Neural progenitor cell (in vitro differentiated cells): ENCODE measurements at places on chromosomes 2 and 18.

GRCh38 chr18:74796841-74797576 is 199.3 kb downstream of the ZNF407 start:
- no peaks in the 10 kb centered on the region for H3K36me3 ChIP-seq
- no peak for DNase-seq
- H3K4me1 ChIP-seq: peaks cover 10% of the 10 kb centered on the region
- H3K27ac ChIP-seq: no peak overlapping the region
- H3K4me3 ChIP-seq: no peak overlapping the region
- no peaks in the 10 kb centered on the region for H3K27me3 ChIP-seq

DNA sequence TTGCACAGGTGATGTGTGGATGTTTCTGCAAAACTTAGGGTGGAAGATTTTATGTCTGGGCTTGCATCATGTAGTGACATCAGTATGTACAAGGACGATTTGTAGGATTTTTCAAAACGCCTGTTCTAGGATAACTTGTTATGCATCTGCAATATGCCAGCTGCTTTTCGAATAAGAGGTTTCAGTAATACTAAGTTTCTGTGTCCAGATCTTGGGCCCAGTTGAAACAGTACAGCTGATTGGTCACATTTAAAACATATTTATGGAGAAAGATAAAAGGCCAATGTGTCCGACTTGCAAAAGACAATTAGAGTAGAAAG is 1.2 kb downstream of the PTPN4 start:
- no peak for DNase-seq
- H3K4me1 ChIP-seq: peaks cover 34% of the 10 kb centered on the region
- no peaks in the 10 kb centered on the region for H3K36me3 ChIP-seq
- H3K4me3 ChIP-seq: peak overlapping the region; percentile 98
- H3K27me3 ChIP-seq: no peaks in the 10 kb centered on the region

- H3K36me3 ChIP-seq: no peaks in the 10 kb centered on the region
- no peaks in the 10 kb centered on the region for H3K27me3 ChIP-seq
- H3K27ac ChIP-seq: no peak overlapping the region
- no peaks in the 10 kb centered on the region for H3K4me1 ChIP-seq
- no peak overlapping the region for H3K4me3 ChIP-seq
- DNase-seq: no peak
Observed at GRCh38 chr2:40388161-40388560, 63.7 kb downstream of the SLC8A1 start.

DNA sequence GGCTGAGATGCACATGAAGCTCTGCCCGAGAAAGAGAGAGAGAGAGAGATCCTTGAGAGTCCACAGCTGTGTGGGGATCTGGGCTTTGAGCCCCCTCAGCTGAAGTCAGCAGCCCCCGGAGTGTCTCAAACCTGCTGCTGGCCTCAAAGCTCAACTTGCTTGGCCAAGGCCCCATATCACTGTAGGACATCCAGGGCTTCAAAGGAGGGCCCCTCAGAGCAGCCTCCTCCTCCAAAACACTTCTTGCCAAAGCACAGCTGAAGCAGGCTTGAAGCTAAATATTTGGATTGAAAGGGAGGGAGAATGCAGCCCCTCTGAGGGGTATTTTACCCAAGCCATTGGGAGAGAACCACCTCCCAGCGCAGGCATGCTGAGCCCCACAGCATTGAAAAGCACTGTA is 357.6 kb downstream of the OSR1 start:
- peaks cover 5% of the 10 kb centered on the region for H3K4me1 ChIP-seq
- H3K27ac ChIP-seq: no peak overlapping the region
- DNase-seq: no peak
- no peaks in the 10 kb centered on the region for H3K27me3 ChIP-seq
- H3K36me3 ChIP-seq: no peaks in the 10 kb centered on the region
- H3K4me3 ChIP-seq: no peak overlapping the region

- no peaks in the 10 kb centered on the region for H3K36me3 ChIP-seq
- no peaks in the 10 kb centered on the region for H3K27me3 ChIP-seq
- H3K4me3 ChIP-seq: no peak overlapping the region
- DNase-seq: no peak
- H3K4me1 ChIP-seq: no peaks in the 10 kb centered on the region
Observed at GRCh38 chr18:1513519-1513918, 608.8 kb downstream of the ADCYAP1 start.

DNA sequence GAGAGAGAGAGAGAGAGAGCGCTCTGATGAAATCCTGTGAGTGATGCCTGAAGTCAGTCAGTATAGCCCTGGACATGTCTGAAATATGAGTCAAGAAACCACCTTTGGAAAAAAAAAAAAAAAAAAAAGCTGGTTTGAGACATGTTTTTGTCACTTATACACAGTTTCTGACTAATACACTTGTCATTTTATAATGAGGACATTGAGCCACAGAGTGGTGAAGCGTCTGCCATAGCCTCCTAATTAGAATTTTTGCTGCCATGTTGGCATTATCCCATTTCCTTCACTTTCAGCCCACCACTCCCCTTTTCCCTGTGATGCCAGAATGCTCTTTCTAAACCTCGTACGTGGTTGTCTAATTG is 15.7 kb upstream of the MYO3B start:
- no peaks in the 10 kb centered on the region for H3K4me1 ChIP-seq
- no peak overlapping the region for H3K4me3 ChIP-seq
- no peak for DNase-seq
- H3K36me3 ChIP-seq: no peaks in the 10 kb centered on the region
- no peak overlapping the region for H3K27ac ChIP-seq
- no peaks in the 10 kb centered on the region for H3K27me3 ChIP-seq

- H3K27me3 ChIP-seq: no peaks in the 10 kb centered on the region
- peaks cover 39% of the 10 kb centered on the region for H3K4me1 ChIP-seq
- no peak overlapping the region for H3K4me3 ChIP-seq
- DNase-seq: peak; percentile 49
Observed at GRCh38 chr2:160324161-160324800, 124.2 kb upstream of the ITGB6 start.

DNA sequence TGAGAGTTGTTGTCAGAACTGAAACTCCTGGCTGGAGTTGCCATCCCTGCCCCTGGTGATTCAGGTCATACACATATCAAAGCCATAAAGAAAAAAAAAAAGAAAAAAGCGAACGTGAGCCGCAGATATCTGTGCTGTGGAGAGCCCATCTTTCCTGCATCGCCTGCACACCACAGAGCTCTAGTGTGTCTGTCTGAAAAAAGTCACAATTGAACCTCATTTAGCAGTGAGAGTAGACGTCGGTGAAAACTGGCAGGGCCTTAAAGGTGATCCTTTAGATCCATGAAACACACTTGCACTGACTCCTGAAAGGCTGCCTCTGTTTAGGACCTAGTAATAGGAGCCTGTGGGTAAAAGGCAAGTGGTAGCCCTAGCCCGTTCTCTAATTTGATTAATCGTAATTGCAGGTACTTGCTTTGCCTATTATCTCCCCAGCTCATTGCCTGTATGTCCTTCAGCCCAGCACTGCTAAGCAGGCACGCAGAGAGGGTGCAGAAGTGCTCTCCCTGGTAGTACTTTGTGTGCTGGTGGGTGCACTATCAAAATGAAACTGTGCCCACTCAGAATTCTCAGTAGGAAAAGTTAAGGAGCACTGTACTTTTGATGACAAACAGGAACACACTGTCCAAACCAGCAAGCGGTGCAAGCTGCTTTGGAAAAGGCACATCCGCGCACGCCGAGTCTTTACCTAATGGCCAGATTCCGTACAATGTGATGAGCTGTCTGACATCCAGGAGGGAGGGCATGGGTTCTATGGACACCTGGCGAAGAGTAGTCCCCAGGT is 103.5 kb upstream of the ASB18 start:
- H3K27ac ChIP-seq: no peak overlapping the region
- H3K36me3 ChIP-seq: no peaks in the 10 kb centered on the region
- DNase-seq: no peak
- H3K27me3 ChIP-seq: no peaks in the 10 kb centered on the region

- no peak for DNase-seq
- no peaks in the 10 kb centered on the region for H3K36me3 ChIP-seq
- no peak overlapping the region for H3K27ac ChIP-seq
- H3K4me3 ChIP-seq: no peak overlapping the region
- no peaks in the 10 kb centered on the region for H3K27me3 ChIP-seq
Observed at GRCh38 chr2:6181525-6181924, 489.3 kb downstream of the SOX11 start.
